ENCODE measurements at places on chromosomes 2 and 18. TPM values are rescaled to one million over a fixed set of nuclear protein-coding genes. Genes with fewer than 3 reads are reported as not detected.

The OR6B2 gene
- total RNA-seq: not detected

The TMEM178A gene
- 1.3 TPM for total RNA-seq

The PPP1R1C gene
- total RNA-seq: 0.40 TPM

- H3K27me3 ChIP-seq: no peaks in the 10 kb centered on the region
- no peak overlapping the region for H3K27ac ChIP-seq
- H3K4me1 ChIP-seq: no peaks in the 10 kb centered on the region
- no peaks in the 10 kb centered on the region for H3K36me3 ChIP-seq
- no peak overlapping the region for H3K4me3 ChIP-seq
These were observed 32.4 kb upstream of the SNED1 start for GRCh38 chr2:240965905-240966456.

- H3K36me3 ChIP-seq: no peaks in the 10 kb centered on the region
- no peak overlapping the region for H3K4me3 ChIP-seq
- no peak overlapping the region for H3K27ac ChIP-seq
These were observed 58.2 kb upstream of the MEX3C start for GRCh38 chr18:51255693-51256092.

- H3K4me1 ChIP-seq: no peaks in the 10 kb centered on the region
- no peak overlapping the region for H3K27ac ChIP-seq
- no peak overlapping the region for H3K4me3 ChIP-seq
- H3K36me3 ChIP-seq: no peaks in the 10 kb centered on the region
- H3K27me3 ChIP-seq: no peaks in the 10 kb centered on the region
- DNase-seq: no peak
These were observed 51.5 kb upstream of the DCC start for GRCh38 chr18:52288403-52289004.

GRCh38 chr2:121617042-121617599 lies 32.1 kb downstream of the CLASP1 start:
- no peak for DNase-seq
- H3K27me3 ChIP-seq: no peaks in the 10 kb centered on the region
- H3K36me3 ChIP-seq: no peaks in the 10 kb centered on the region
- peak overlapping the region; percentile 39 for H3K27ac ChIP-seq
